ENCODE measurements at places on chromosomes 3 and 15. TPM values are rescaled to one million over a fixed set of nuclear protein-coding genes. Genes with fewer than 3 reads are reported as not detected.

Gene CACNA1D
- 80.6 TPM for total RNA-seq

Gene ALG1L2
- 3.9 TPM for total RNA-seq

Gene DHX36
- total RNA-seq = 71.7 TPM

Gene BLM
- total RNA-seq = 3.6 TPM

Gene ATP8B4
- 16.8 TPM for total RNA-seq
